ENCODE measurements at places on chromosomes 13 and 19. TPM values are rescaled to one million over a fixed set of nuclear protein-coding genes. Genes with fewer than 3 reads are reported as not detected.

DNA sequence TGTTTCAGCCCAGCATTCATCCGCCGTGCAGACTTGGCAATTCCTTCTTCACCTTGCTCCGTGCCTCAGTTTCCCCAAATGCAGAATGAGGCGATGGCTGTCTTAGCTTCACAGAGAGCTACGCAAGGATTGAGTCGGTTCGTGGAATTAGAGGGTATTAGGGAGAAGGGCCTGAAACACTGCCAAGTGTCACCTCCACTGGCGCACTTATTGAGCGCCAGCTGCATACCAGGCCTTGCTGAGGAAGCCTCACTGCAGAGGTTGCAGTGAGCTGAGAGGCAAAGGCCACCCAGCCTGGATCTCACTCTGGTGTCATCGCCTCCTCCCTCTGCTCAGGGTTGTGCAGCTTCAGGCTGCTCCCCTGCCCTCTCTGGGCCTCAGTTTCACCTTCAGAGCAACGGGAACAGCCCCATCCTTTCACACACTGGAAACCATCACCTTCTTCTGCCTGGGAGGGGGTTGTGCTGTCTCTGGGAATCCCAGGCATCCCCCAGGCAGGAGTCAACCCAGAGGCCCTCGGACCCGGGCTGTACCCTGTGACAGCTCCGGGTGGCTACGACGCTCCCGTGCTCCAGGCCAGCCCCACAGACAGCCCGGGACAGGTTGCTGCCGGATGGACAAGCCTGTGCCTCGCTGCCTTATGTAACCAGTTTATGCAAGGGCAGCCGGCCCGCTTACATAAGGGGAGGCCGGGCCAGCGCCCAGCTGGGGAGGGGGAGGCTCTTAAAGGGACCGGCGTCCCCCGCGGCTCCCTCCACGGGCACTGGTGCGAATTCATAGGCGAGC is 31.9 kb downstream of the NFIC start:
- no peak for DNase-seq

DNA sequence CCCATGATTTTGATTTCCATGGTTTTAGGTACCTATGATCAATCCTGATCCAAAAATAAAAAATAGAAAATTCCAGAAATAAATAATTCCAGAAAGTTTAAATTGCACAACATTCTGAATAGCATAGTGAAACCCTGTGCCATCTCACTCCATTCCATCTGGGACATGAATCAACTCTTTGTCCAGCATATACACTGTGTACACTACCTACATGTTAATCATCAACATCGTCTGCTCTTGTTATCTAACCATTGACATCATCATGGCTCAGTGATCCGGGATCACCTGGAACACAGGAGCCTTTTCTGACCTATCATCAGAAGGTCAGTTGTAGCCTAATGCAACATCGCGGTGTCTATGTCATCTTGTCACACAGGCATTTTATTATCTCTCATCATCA is 75.6 kb downstream of the MYO16 start:
- DNase-seq: peak; percentile 5

- no peak for DNase-seq
Measured at GRCh38 chr19:47049307-47049700, 880 bp upstream of the TMEM160 start.

GRCh38 chr13:107866032-107866940 is 349.1 kb downstream of the LIG4 start:
- peak; percentile 35 for DNase-seq

- DNase-seq: no peak
Measured at GRCh38 chr19:20079476-20079875, 1.7 kb downstream of the ZNF90 start.

DNA sequence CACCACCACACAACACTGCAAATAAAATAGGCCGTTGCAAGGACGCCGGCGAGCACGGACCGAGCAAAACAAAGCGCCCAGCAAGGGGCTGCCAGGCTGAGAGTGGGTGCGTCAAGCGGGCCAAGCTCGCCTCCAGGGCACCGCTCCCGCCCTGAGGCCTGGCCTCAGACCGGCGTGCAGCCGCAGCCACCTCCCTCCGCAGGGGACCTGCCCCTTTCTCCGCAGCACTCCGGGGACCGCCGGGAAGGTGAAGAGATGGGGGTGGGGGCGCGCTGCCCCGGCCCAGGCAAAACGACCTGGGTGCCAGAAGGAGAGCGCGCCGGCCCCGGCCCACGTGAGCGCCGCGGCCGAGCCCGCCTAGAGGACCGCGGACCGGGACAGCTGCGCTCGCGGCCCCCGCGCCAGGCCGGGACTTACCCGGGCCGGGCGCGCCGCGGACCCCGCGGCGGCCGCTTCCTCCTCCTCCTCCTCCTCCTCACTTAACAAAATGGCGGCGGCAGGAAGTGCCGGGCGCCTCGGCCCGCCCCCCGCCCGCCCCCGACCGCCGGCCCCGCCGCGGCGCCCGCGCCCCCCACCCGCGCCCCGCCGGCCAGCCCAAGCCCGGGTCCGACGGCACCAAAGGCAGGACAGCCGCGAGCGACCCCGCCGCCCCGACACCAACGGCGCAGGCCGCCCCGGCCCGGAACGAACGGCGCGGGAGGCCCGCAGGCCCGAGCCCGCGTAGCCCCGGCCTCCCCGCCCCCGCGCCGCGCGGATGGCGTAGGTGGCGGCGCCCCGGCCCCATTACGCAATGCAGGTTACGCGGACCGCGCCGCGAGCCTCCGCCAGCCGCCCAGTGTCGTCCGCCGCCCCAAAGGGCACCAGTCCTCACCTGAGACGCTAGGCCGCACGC is 674 bp downstream of the BRD4 start:
- peak; percentile 46 for DNase-seq

GRCh38 chr19:3357271-3357991 is 9.0 kb upstream of the NFIC start:
- DNase-seq: no peak

DNA sequence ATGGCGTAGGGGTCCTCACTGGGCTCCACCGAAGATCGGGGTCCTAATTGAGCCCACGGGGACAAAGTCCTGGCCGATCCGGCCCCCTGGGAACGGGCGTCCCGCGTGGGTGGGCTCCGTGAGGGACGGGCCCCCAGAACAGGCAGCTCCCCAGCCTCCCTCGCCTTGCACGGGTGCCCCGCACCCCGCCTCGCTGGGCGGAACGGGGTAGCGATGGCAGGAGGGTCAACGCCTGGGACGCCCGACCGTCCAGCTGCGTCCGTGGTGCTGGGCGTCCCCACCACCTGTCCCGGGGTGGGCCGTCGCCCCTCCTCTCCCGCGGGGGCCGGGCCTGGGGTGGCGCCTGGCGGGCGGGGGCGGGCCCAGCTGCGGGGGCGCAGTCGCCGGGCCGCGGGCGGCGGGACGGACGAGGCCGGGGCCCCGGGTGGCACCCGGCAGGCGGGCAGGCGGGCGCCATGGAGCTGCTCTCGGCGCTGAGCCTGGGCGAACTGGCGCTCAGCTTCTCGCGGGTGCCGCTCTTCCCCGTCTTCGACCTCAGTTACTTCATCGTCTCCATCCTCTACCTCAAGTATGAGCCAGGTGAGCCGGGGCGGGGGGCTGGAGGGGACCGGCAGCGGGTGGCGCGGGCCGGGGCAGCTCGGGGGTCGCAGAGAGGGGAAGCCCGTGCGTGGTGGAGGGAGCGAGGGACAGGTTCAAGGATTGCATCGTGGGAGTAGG is at the start of gene TMEM38A:
Gene TMEM38A (plus strand): TSS at position 377 of the 717 bp plus-strand sequence. CDS start 79 bp downstream, at position 456.
- peak; percentile 22 for DNase-seq

DNA sequence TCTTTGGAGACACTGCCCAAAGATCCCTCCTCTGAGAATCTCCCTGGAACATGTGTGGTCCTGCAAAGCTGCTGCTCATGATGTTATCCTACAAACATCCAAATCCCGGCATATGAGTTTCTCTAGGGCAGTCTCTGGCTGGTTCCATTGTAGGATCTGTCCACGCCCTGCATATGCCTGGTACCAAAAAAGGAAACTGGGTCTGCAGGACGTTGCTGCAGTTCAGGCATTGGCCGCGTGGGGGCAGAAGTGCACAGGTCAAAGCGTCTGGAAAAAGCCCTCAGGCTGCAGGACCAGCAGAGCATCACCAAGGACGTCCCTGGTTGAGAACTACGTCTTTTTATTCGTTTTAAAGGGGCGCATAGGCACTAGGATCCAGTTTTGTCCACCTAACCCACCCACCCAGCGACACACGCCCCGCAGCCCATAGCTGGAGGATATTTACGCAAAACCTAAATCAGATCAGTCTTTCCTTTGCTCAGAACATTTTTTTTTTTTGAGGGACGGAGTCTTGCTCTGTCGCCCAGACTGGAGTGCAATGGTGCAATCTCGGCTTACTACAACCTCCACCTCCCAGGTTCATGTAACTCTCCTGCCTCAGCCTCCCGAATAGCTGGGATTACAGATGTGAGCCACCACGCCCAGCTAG is 12.9 kb upstream of the ZNF564 start:
- peak; percentile 88 for DNase-seq

DNA sequence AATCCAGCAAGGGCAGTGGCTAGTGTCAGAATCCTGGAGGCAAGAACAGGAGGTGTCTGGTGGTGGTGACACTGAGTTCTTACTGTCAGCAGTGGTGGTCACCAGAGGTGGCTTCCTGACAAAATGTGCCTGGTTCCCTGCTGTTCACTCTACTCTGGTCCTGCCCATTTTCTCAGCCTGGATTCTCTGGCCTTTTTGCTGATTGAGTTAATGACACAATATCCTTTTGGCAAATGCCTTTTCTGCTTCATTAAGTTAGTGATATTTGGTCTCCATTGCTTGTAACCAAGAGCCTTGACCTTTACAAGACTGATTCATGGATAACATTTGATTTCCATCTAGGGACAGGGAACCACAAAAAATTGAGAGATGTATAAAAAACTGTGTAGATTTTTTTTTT is 51.1 kb downstream of the RFC3 start:
- no peak for DNase-seq

GRCh38 chr13:41250993-41251392 is 12.4 kb downstream of the MTRF1 start:
- DNase-seq: no peak

The PRR36 gene
- total RNA-seq: not detected

The TMEM86B gene
- total RNA-seq: 3.1 TPM

The RPL21 gene
- 422 TPM for total RNA-seq

The PALM3 gene
- not detected for total RNA-seq

The ZNF765 gene
- total RNA-seq: 10.5 TPM

Measured in mammary epithelial cell (primary cell).